ENCODE measurements at places on chromosomes 11 and 22.

GRCh38 chr11:120871924-120872323, 152.0 kb upstream of the TBCEL start:
- no peak for DNase-seq

- DNase-seq, result no peak
Measured at GRCh38 chr11:128437136-128437535, 150.2 kb downstream of the ETS1 start.

- no peak for DNase-seq
Measured at GRCh38 chr11:11758603-11759196, 83.1 kb upstream of the USP47 start.

DNA sequence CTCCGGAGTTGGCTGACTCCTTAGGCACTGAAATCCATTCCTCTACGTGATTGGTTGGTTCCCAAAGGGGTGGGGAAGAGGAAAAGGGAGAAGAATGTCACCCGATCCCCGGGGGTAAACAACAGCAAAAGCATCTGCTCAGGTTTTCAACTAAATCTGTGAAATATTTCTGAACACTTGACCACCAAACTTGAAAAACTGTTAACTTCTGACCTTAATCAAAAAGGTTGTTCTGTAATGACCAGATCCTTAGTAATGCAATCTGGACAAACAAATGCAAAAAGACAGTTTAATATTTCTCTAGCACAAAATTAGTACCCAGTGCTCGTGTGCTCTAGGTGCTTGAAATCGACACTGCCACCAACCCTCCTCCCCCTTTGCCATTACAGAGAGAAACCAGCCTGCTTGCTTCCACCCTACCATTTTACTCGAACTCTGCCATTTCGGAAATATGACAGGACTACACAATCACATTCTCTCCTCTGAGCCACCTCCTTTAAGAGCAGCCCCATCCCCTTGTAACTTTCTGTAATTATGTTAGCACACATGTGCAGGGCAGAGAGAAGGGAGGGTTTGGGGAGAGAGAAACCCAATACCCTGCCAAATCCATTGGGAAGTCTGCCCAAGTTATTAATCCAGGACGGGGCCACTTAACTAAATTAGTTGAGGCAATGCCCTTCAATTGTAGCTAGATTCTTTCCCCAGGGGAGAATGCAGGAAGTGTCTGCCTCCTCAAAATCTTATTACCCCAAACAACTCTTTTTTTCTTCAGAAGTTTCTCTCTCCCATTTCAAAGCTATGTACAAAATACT, 113.8 kb downstream of the RBFOX2 start:
- DNase-seq, result no peak

DNA sequence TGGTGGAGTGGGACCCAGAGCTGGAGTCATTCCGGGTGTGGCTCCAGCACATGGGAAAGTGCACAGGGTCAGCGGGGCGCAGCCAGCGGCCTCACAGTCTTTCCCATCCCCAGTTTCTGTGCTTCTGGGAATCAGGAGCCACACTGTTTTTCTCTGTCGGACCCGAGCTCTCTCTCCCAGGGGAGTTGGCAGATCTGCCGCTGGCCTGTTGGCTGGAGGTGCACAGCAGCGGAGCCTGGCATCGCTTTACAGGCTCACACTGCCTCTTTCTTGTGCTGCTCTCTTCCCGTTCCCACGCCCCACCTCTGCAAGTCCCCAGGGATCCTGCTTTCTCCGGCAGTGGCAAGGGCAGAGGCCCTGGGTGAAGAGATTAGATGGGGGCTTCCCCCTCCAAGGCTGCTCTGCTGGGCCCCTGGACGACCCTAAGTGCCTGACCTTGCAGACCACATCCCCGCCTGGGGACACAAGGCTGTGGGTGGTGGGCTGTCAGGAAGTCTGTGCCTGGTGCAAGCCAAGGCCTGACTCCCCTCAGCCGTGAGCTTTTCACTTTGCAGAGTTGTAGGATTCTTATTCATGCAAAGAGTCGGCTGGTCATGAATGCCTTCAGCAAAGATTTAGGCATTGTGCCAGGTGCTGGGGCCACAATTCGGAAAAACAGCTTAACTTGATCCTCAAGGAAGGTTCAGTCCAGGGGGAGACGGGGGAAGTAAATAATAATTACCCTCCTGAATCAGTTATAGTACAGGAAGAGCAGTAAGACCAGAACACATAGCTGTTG, 116.3 kb downstream of the TIMP3 start:
- DNase-seq, result no peak

DNA sequence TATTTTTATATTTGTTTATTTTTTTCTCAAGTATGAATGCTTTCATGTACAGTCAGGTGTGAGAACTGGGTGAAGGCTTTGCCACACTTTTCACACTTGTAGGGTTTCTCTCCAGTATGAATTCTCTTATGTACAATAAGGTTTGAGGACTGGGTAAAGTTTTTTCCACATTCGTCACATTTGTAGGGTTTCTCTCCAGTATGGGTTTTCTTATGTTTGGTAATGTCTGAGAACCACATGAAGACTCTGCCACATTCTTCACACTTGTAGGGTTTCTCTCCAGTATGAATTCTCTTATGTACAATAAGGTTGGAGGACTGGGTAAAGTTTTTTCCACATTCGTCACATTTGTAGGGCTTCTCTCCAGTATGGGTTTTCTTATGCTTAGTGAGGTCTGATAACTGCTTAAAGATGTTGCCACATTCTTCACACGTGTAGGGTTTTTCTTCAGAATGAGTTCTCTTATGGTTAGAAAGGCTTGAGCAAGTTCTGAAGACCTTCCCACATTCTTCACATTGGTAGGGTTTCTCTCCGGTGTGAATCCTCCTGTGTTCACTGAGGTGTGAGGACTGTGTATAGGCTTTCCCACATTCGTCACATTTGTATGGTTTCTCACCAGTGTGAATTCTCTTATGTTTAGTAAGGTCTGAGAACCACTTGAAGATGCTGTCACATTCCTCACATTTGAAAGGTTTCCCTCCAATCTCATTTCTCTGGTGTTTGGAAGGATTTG, 19.7 kb downstream of the ZNF195 start:
- no peak for DNase-seq

- DNase-seq, result no peak
Measured at GRCh38 chr11:849104-849824, 6.6 kb downstream of the TSPAN4 start.

DNA sequence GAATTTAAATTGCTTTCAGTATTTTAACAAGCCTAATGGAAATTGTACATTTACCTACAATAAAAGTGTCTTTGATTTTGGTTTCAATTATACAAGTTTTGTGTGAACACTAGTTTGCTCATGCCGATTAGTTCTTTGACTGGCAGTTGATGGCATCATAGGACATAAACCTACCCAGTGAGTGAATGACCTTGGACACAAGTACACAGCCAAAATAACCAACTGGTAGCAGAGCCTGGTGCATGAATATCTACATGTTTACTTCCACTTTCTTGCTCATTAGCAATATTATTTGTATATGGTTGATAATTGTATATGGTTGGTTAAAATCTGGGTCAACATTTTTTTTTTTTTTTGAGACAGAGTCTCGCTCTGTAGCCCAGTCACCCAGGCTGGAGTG, 37.8 kb downstream of the STIM1 start:
- no peak for DNase-seq

DNA sequence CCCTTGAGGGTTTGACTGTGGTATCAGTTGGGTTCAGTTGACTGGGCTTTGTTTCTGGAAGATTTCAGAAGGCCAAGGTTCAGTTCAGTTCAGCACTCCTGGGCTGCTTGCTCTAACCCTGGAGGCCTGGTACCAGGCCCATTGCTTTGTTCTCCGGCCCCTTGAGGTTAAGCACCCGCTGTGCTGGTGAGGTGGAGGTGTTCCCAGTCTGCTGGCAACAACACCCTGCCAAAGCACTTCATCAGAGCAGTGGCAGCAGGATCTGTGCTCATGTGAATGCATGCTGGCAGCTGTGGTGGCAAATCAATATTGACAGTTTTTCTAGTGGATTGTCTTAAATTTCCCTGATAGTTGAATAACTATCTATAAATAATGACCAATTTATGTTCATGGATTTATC, 3.8 kb upstream of the SCGB1D1 start:
- no peak for DNase-seq

DNA sequence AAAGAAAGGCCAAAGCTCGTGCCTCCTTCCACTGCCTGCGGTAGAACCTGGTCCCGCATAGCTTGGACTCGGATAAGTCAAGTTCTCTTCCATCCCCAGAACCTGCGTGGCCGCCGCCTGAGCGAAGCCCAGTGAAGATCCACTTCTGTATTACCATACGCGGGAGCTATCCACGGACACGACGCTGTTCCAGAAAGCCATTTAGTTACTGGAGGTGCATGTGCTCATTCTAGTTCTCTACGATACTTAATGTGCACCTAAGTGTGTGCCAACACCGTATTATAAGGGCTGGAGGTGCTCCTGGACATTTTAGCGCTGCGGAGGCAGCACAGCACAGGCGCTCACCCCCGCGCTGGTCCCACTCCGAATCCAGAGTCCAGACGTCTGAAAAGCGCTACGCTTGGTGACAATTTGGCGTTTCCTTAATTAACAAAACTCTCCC, 1.4 kb downstream of the WT1 start:
- no peak for DNase-seq

DNA sequence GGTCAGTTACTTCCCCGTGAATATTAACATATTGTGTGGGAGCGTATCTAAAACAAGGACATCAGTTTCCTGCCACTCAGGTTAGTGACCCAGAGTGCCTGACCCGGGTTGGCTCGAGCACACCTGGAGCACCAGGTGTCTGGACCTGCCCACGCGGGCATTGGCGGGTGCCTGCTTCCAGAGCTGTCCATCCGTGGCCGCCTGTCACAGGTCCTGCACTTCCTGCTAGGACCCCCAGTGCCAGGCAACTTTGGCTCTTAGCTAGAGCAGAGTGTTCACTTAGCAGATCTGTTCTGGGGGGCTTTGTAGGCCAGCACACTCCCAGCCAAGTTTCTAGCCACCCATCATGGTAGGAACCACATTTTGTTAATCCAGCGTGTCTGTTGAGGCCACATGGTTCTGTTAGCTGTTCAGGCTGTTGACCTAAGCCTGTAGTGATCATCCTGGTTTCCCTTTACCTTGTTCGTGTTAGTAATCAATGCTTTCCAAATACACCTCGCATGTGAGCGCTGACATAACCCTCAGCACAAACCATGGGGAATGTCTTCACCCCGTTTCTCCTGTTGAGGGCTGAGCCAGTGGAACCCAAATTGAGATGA, 29.5 kb downstream of the MOV10L1 start:
- DNase-seq, result no peak

- no peak for DNase-seq
Measured at GRCh38 chr11:3685923-3686322, 14.7 kb upstream of the CHRNA10 start.

All from activated CD8-positive, alpha-beta memory T cell treated with anti-CD3 and anti-CD28 coated beads, Interleukin-2, amount 50 U/mL, for 4 hours (primary cell).